ENCODE measurements at places on chromosomes 7 and 10.

GRCh38 chr10:93703066-93703465, 674 bp upstream of the FRA10AC1 start:
- peak overlapping the region; percentile 87 for H3K27ac ChIP-seq
- peaks cover 14% of the 10 kb centered on the region for H3K36me3 ChIP-seq
- peaks cover 20% of the 10 kb centered on the region for H3K4me1 ChIP-seq
- no peaks in the 10 kb centered on the region for H3K27me3 ChIP-seq

DNA sequence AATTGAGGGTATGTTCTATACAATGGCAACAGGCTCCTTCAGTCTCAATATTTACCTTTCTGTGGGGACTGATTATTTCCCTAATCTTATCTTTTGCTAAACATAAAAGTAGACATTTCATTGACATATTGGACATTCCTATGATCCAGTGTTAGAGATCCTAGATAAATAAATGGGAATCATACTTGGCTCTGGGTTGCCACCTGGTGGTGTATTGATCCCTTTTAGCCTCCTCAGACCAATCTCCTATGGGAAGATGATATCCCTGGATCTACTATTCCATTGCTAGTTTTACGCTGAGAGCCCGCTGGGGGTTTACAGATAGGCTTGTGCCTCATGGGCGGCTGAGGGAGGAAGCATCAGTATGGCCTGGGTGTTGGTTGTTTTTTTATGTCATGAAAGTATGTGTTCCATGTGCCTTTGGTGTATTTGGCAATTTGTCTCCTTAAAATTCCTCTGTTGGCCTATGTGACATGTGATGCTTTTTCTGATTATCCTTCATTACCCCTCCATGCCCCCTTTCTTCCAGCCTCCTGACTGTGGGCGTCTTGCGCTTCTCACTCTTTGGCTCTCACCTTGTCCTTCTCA, 18.8 kb downstream of the CELF2 start:
- no peaks in the 10 kb centered on the region for H3K27me3 ChIP-seq
- H3K4me1 ChIP-seq, result peaks cover 18% of the 10 kb centered on the region
- no peak overlapping the region for H3K27ac ChIP-seq
- H3K4me3 ChIP-seq, result no peak overlapping the region

- H3K27me3 ChIP-seq, result no peaks in the 10 kb centered on the region
- H3K4me1 ChIP-seq, result no peaks in the 10 kb centered on the region
- H3K27ac ChIP-seq, result no peak overlapping the region
- no peak overlapping the region for H3K4me3 ChIP-seq
Measured at GRCh38 chr7:77223261-77223660, 23.6 kb upstream of the FGL2 start.

- no peak overlapping the region for H3K4me3 ChIP-seq
- H3K27ac ChIP-seq, result no peak overlapping the region
- no peak for DNase-seq
- H3K27me3 ChIP-seq, result no peaks in the 10 kb centered on the region
- no peaks in the 10 kb centered on the region for H3K36me3 ChIP-seq
- H3K4me1 ChIP-seq, result no peaks in the 10 kb centered on the region
Measured at GRCh38 chr10:123901621-123902020, 10.0 kb upstream of the CPXM2 start.

DNA sequence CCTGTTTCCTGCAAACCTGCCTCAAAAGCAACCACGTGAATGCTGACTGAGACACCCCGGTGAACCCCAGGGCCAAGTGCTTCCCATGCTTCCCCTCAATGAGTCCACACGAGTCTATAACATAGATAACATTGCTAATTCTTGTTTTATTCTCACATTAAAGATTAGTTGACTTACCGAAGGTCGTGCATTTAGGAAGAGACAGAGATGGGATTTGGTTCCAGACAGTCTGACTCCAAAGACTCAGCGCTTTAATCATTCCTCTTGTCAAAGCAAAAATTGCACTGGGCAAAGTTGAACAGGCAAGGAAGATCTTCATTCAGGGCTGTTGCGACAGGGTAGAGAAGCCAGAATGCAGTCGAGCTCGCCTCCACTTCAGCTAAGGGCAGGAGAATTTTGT, 435.6 kb upstream of the C7orf33 start:
- H3K36me3 ChIP-seq, result no peaks in the 10 kb centered on the region
- H3K4me3 ChIP-seq, result no peak overlapping the region
- H3K27me3 ChIP-seq, result no peaks in the 10 kb centered on the region
- H3K4me1 ChIP-seq, result peaks cover 6% of the 10 kb centered on the region

GRCh38 chr10:62437696-62438095, 63.5 kb downstream of the ZNF365 start:
- no peak overlapping the region for H3K4me3 ChIP-seq
- no peak overlapping the region for H3K27ac ChIP-seq
- no peak for DNase-seq
- H3K36me3 ChIP-seq, result no peaks in the 10 kb centered on the region

- no peak for DNase-seq
- H3K4me3 ChIP-seq, result no peak overlapping the region
- H3K27ac ChIP-seq, result peak overlapping the region; percentile 62
- H3K4me1 ChIP-seq, result peaks cover 59% of the 10 kb centered on the region
- no peaks in the 10 kb centered on the region for H3K27me3 ChIP-seq
- no peaks in the 10 kb centered on the region for H3K36me3 ChIP-seq
Measured at GRCh38 chr10:95260909-95261552, 29.8 kb downstream of the PDLIM1 start.

- H3K4me3 ChIP-seq, result no peak overlapping the region
- peak overlapping the region; percentile 65 for H3K27ac ChIP-seq
- peaks cover 36% of the 10 kb centered on the region for H3K4me1 ChIP-seq
- DNase-seq, result no peak
- H3K27me3 ChIP-seq, result no peaks in the 10 kb centered on the region
- H3K36me3 ChIP-seq, result no peaks in the 10 kb centered on the region
Measured at GRCh38 chr7:55043691-55044370, 25.0 kb downstream of the EGFR start.

GRCh38 chr7:40899636-40900507, 765.1 kb downstream of the SUGCT start:
- no peaks in the 10 kb centered on the region for H3K27me3 ChIP-seq
- H3K36me3 ChIP-seq, result no peaks in the 10 kb centered on the region
- H3K4me1 ChIP-seq, result no peaks in the 10 kb centered on the region
- H3K27ac ChIP-seq, result no peak overlapping the region
- peak; percentile 19 for DNase-seq

GRCh38 chr10:113752553-113752952, 1.1 kb downstream of the PLEKHS1 start:
- no peak overlapping the region for H3K27ac ChIP-seq
- no peak for DNase-seq
- no peaks in the 10 kb centered on the region for H3K36me3 ChIP-seq
- no peak overlapping the region for H3K4me3 ChIP-seq
- H3K4me1 ChIP-seq, result no peaks in the 10 kb centered on the region

DNA sequence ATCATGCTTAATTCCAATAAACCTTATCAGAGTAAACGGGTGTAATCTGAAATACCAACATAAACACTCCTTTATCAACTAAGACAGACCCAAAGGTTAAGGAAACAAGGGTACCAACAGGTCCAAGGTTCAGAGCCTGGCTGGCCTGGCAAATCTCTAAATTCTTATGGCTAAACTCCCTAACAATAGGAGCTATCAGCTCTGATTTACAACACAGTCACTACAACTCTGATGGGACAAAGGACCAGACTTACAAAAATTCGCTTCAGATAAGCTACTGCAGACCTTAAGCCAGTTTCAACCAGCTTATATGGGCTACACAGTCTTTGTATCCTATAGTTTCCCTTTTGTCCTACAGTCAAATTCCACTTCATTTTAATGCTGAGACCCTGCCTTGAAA, 381.9 kb downstream of the ZWINT start:
- DNase-seq, result no peak
- H3K27ac ChIP-seq, result no peak overlapping the region
- no peaks in the 10 kb centered on the region for H3K4me1 ChIP-seq
- H3K4me3 ChIP-seq, result no peak overlapping the region
- no peaks in the 10 kb centered on the region for H3K27me3 ChIP-seq

DNA sequence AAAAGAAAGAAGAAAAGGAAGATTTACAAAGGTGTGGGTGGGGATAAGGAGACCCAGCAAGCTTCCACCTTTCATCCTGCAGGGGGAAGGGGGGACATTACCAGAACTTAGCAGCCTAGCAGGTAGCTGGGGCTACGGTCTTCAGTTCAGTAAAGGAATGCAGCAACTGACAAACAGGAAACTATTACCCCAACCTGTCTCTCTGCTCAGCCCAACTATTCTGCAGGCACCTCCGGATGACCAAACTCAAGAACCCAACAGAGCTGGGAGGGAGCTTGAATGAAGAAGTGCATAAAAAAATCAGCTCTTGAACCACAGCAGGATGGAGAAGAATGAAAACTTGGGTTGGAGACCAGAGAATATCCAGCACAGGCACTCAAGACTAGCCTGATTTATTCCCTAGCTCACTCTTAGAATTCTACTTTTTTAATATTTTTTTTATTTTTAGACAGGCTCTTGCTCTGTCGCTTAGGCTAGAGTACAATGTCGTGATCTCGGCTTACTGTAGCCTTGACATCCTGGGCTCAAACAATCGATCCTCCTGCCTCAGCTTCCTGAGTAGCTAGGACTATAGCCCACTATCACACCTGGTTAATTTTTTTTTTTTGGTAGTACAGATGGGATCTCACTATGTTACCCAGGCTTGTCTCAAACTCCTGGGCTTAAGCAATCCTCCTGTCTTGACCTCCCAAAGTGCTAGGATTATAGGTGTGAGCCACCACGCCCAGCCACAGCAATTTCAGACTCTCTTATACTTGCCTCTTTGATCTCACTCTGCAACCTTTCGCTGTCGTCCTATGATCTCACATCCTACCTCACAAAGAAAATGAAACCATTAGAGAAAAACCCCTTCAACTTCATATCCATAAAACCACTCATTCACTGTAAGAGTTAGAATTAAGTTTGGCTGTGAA, 18.5 kb upstream of the C10orf67 start:
- H3K27me3 ChIP-seq, result no peaks in the 10 kb centered on the region
- H3K27ac ChIP-seq, result no peak overlapping the region
- no peak overlapping the region for H3K4me3 ChIP-seq
- H3K4me1 ChIP-seq, result no peaks in the 10 kb centered on the region
- H3K36me3 ChIP-seq, result no peaks in the 10 kb centered on the region
- no peak for DNase-seq

- no peak overlapping the region for H3K27ac ChIP-seq
- no peak overlapping the region for H3K4me3 ChIP-seq
- DNase-seq, result no peak
Measured at GRCh38 chr7:86947929-86948328, 111.5 kb downstream of the ELAPOR2 start.

DNA sequence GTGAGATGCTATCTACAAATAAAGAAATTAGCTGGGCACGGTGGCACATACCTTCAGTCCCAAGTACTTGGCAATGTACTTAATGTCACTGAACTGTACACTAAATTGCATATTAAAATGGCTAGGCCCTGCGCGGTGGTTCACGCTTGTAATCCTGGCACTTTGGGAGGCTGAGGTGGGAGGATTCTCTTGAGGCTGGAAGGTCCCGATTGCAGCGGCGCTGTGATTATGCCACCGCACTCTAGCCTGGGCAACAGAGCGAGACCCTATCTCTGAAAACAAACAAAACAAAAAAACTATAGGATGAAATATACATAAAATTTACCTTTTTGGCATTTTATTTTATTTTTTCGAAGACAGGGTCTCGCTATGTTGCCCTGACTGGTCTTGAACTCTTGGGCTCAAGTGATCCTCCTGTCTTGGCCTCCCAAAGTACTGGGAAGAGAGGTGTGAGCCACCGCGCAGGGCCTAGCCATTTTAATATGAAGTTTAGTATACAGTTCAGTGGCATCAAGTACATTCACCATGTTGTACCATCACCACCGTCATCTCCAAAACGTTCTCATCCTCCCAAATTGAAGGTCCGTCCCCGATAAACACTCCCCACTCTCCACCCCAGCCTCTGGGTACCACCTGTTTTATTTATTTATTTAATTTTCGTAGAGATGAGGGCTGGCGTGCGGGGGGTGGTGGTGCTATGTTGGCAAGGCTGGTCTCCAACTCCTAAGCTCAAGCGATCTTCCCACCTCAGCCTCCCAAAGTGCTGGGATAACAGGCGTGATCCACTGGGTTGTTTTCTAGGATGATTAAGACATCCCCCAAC, 1.3 kb upstream of the EIF3B start:
- H3K27me3 ChIP-seq, result no peaks in the 10 kb centered on the region
- no peak overlapping the region for H3K4me3 ChIP-seq
- H3K4me1 ChIP-seq, result peaks cover 35% of the 10 kb centered on the region

- no peak overlapping the region for H3K4me3 ChIP-seq
- no peak for DNase-seq
- no peak overlapping the region for H3K27ac ChIP-seq
- no peaks in the 10 kb centered on the region for H3K36me3 ChIP-seq
Measured at GRCh38 chr10:32226624-32227023, 120.3 kb downstream of the EPC1 start.

DNA sequence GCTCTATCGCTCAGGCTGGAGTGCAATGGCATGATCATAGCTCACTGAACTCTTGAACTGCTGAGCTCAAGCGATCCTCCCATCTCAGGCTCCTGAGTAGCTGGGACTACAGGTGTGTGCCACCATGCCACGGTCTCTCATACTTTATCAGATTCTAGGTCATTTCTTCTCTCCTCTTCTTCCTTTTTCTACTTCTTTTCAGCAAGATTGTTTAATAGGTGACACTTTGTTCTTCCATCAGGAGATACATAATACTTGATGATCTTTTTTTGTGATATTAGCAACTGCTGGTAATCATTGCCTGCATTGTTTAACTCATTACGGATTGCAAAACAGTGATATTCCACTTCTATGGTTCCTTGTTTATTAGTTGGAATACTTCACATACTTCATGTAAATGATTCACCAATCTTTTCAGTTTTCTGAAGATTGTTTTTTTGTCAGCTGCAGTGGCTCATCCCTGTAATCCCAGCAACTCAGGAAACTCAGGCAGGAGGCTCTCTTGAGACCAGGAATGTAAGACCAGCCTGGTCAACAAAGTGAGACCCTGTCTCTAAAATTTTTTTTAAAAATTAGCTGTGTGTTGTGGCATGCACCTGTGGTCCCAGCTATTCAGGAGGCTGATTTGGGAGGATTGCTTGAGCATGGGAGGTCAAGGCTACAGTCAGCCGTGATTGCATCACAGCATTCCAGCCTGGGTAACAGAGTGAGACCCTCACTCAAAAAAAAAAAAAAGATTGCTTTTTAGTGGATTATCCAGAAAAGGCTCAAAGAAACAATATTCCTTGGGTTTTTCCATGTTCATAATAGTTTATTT, 36.2 kb upstream of the CHST3 start:
- H3K4me1 ChIP-seq, result no peaks in the 10 kb centered on the region
- no peak for DNase-seq
- no peak overlapping the region for H3K27ac ChIP-seq
- no peaks in the 10 kb centered on the region for H3K36me3 ChIP-seq
- no peak overlapping the region for H3K4me3 ChIP-seq
- no peaks in the 10 kb centered on the region for H3K27me3 ChIP-seq

Measured in upper lobe of left lung (tissue), 6 donors.